ENCODE measurements at places on chromosomes 2 and 18.

DNA sequence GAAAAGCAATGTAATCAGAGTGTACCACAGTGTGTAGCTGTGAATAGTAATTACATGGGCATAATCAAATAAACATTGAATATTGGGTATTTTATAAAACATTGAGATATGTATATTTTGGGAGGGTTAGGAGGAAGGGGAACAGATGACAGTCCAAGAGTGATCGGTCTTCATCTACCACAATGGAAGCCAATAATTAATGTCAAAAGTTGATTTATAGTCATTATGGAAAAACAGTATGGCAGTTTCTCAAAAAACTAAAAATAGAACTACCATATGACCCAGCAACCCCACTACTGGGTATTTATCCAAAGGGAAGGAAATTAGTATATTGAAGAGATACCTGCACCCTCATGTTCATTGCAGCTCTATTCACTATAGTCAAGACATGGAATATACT lies 5.8 kb upstream of the LAPTM4A start:
- no peak for DNase-seq

- peak; percentile 93 for DNase-seq
Measured at GRCh38 chr18:5868218-5868854, 27.0 kb downstream of the TMEM200C start.

DNA sequence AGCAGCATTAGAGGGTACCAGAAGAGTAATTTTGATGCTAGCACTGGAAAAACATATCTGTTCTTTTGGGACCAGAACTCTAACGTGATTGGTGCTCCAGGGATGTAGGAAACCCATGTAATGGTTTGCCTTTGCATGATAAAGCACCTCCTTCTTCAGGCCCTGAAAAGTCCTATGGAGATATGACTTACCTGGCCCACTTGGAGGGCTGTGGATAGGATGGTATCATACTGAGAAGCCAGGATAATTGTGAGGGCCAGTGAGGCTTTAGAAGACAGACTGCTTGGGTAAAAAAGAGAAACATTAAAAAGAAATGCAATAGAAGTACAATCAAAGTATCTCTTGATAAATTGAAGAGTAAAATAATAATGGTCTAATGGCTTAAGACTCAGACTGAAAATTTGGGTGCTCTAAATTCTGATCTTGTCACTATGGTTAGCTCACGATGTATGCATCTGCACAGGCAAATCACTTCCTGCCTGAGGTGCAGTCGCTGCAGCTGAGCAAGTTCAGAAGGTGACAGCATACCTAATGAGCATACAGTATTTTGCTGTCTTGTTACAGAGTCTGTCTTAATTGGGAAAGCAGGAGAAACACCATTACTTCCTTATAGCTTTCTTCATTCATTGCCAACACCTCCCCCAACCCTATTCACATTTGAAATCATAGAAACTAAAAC lies 371.5 kb downstream of the NUP35 start:
- DNase-seq: no peak

GRCh38 chr2:205366336-205367060 lies 315.8 kb upstream of the NRP2 start:
- no peak for DNase-seq

DNA sequence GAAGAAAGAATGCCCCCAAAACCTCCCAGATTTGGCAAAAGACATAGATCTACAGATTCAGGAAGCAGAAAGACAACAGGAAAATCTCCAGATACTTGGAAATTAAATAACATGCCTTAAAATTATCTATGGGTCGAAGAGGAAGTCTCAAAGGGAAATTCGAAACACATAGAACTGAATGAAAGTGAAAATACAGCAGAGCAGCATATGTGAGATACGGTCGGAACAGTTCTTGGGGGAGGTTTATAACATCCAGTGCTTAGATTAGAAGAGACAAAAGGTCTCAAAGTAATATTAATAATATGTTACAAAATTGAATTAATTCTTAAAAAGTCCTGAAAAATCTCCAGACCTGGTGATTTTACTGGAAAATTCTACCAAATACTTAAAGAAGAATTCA lies 14.3 kb downstream of the KCNG2 start:
- DNase-seq: no peak

- peak; percentile 56 for DNase-seq
Measured at GRCh38 chr18:63155169-63155852, 164.3 kb downstream of the BCL2 start.

DNA sequence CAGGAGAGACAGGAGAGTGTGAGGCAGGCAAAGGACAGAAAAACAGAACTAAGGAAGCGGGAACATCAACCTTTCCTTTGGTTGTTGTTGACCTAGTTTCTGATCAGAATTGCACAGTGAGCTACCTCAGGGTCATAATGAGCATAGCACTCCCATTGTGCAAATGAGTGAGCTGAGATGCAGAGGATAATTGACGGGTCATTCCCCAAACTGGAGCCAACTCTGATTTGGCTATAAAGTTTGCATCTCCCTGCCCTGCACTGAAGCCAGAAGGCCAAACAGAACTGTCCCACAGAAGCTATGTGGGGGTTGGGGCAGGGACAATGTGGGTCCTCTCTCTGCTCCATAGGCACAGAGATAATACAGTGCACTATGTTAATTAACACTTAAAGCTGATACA lies 105.6 kb upstream of the KLHL14 start:
- no peak for DNase-seq

- DNase-seq: no peak
Measured at GRCh38 chr2:241041589-241042158, 43.3 kb downstream of the SNED1 start.

DNA sequence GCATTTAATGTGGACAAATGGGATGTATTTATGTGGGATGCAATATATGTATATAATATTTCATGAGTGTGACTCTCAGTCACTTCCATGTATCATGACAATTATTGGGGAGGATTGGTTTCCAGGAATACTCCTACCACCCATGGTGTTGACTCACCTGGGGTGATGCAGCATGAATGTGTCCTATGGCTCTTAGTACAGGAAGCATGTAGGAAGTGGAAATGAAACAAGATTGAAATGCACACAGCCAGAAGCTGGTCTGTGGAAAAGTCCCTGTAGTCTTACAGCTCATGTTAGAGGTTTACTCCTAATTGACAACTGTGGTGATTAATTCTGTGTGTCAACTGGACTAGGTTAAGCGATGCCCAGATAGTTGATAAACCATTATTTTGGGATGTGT lies 89.3 kb upstream of the HAAO start:
- DNase-seq: no peak
